D721Med (cell line): ENCODE measurements at places on chromosomes 11 and 22.

GRCh38 chr22:20783844-20784723 lies 10.2 kb downstream of the SERPIND1 start:
- peak; percentile 55 for DNase-seq

- no peak for DNase-seq
These were observed 16.4 kb upstream of the KAT5 start for GRCh38 chr11:65695459-65696241.

DNA sequence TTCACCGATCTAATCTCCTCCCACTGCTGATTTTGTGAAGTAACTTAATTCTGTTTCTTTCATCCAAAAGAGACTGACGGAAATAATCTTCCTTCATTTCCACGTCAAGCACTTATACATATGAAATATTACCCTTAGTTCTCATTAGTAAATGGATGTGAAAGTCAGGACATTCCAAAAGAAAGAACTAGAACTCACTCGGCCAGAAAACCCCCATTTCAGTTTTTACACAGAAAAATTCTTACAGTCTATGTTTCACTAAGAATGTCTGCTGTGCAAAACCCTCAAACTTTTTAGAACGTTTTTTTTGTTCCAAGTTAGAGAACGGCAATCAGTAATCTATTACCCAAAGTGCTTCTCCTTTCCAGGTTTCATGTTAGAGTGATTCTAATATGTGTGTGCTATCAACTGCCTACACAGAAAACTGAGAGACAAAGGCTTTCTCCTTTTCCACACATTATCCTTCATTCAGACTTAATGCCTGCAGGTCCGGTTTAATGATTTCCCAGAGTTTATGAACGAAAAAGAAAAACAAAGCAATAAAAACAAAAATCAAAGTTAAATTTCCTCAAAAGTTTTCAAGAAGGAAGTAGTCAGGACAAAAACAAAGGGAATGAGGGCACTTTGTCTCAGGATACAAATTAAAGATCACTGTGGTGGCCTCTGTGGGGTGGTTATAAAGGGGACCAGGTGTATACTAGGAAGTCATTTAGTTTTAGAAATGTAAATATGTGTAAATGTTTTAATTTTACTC lies 11.3 kb upstream of the SESN3 start:
- no peak for DNase-seq

DNA sequence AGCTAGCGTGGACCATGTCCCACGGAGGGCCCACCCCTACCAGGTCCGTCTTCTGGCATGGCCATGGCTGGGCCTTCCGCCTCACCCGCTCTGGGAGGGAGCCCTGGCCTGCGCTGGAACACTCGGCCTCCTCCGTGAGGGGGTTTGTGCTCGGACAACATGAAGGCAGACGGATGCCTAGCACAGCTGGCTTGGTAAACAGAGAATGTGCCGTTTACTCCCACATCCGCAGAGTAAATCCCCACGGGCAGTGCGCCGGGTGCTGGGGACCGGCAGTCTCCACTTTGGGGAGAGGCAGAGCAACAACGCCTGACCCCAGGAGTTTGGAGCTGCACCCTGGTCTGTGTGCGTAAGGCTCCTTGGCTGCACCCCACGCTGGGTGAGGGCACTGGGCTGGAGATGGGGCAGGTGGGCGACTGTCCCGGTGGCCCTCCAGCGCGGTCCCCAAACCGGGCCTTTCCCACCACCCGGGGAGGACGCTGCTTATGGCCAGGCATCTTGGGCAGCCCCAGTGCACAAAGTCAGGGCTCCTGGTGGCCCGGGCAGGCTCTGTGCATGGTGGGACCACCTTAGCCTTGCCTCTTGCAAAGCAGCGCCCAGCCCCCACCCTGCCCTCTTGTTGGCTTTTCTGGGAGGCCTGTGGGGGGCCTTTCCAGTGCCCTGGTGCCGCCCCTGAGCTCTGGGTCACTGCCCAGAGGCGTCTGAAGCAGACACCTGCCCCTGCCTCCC lies 30.7 kb upstream of the MUC5AC start:
- DNase-seq: no peak

DNA sequence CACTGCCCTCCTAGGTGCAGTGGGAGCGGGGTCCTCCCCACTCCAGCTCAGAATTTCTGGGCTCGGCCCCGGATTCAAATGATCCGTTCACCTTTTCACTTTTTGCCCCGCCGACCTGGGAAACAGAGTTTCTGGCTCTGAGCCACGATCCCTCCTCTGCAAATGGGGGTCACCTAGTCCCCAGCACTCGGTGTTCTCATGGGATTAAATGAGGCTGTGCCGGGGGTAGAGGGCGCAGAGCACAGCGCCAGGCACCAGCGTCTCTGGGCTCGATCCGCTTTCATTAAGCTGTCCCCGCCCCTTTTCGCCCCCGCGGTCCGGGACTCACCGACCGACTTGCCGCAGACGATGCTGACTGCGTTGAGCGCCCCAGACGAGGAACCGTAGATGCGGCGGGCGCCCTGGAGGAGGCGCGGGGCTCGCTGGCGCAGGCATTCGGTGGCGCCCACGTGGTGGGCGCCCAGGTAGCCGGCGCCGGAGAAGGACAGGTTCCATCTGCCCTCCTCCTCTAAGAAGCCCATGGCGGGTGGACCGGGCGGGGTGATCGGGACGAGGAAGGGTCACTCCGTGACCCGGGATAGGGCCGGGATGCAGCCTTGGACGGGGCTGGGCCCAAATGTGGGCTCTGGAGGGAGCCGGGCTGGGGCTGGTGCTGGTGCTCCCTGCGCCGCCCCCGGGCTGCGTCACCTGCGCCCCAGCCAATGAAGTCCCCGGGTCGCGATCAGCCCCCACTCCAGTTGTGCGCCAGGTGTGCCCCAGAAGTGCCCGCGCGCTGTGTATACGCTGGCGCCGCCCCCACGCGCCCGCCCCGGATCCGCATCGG lies at the start of gene PNPLA5:
PNPLA5 (minus strand) TSS at position 654 of the 823 bp plus-strand sequence; CDS start at position 521, 133 bp downstream.
- peak; percentile 31 for DNase-seq

DNA sequence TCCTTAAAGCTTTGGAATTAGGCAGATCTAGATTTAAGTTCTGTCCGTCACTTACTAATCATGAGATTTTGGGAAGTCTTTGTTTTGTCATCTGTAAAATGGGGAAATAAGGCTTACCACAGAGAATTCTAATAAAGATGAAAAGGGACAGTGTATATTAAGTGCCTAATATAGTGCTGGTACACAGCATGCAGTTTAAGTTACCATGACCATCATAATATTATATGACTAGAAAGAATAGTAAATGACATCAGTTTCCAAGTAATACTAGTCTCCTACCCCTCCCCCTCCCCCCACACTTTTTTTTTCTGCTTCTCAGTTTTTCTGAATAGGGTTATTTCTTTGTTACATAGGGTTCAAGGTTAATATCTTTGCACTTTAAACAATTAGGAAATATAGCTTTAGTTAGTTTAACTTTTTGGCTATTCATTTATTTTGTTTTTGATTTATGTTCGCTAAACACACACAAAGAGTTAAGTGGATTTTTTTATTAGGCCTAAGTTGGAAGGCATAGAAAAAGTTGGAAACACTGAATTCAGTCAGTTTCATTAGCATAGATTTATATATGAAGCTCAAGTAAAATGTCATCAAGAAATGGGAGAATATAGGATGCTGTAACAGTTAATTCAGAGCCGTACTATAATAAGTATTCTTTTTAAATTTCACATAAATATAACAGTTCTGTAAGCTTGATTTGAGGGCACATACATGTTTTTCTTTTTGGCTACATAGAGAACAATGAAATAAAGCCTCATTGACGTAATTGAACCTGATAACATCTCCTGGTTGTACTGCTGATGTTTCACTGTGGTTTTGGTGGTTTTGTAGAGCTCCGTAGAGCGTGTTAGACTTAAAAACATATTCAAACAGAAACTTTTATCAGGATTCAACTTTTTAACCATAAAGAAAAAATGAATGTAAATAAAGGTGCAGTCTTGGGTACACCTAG lies 121.2 kb downstream of the PDE3B start:
- no peak for DNase-seq

DNA sequence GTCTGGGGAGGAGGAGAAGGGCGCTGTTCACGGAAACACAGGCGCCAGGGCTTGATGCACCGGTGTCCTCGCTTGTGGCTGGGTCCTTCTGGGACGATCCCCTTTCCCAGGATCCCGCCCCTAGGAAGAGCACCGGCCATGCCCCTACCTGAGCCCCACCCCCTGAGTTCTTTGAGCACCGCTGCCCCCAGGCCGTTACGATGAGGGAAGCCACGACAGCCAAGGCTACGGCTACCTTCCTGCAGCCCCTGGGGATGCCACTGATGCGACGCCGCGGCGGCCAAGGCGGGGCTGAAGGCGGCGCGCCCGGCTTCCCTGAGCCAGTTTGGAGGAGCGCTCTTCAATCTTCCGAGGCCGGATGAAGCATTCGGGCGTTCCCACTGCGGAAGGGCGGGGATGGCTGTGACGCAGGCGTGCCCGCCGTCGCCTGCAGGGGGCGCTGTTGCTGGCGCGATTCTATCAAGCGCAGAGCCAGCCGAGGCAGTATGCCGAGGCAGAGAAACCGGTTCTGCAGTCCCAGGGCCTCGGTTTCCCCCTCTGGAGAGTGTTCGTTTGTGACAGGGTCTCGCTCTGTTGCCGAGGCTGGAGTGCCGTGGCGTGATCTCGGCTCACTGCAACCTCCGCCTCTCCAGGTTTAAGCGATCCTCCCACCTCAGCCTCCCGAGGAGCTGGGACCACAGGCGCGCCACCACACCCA lies 9.7 kb upstream of the NEFH start:
- DNase-seq: no peak

DNA sequence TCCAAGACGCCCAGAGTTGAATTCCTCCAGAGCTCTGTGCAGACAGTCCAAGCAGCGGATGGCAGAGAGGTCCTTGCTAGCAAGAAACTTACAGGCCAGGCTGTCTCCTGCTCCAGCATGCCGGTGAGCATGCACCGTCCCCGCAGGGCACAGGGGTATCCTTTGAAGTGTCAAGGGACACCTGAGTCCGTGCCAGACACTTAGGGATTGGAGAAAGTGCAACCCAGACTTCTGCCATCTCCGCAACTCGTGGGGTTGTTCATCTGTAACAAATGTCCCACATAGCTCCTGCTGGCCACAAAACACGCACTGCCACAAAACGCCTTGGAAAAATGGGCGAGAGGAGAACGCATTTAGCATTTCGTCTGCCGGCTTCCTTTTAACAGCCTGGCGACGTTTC lies 13.3 kb downstream of the TSPO start:
- no peak for DNase-seq
